Natural killer cell treated with Interleukin-12 subunit alpha and Interleukin-12 subunit beta and Interleukin-15 and Interleukin-18, amount 100 ng/mL, for 72 hours (primary cell): ENCODE measurements at places on chromosomes 4 and X. TPM values are rescaled to one million over a fixed set of nuclear protein-coding genes. Genes with fewer than 3 reads are reported as not detected.

- H3K4me3 ChIP-seq: no peak overlapping the region
- no peak overlapping the region for H3K27ac ChIP-seq
- no peak for DNase-seq
- H3K27me3 ChIP-seq: peaks cover 20% of the 10 kb centered on the region
- no peaks in the 10 kb centered on the region for H3K36me3 ChIP-seq
These were observed 100.7 kb downstream of the NSUN7 start for GRCh38 chr4:40850496-40850895.

DNA sequence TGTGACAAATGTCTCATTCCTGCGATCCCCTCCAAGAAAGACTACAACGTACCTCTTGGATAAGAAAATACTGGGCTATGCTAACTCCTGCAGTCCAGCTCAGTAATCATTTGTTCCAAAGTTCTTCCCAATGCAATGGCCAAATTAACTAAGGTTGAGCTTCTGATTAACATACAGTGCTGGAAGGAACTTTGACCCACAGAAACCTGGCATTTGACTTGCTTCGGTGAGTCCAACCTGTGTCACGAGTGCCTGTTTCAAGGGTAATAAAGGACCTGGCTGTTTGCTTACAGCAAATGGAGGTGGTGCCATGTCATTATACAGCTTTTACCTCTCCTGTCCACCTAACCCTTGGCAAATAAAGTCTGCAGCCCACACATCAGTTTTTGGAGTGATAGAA is 83.2 kb downstream of the RBM47 start:
- DNase-seq: no peak
- no peak overlapping the region for H3K27ac ChIP-seq
- H3K4me1 ChIP-seq: peaks cover 10% of the 10 kb centered on the region
- no peaks in the 10 kb centered on the region for H3K36me3 ChIP-seq

The NEXMIF gene
- total RNA-seq: not detected

DNA sequence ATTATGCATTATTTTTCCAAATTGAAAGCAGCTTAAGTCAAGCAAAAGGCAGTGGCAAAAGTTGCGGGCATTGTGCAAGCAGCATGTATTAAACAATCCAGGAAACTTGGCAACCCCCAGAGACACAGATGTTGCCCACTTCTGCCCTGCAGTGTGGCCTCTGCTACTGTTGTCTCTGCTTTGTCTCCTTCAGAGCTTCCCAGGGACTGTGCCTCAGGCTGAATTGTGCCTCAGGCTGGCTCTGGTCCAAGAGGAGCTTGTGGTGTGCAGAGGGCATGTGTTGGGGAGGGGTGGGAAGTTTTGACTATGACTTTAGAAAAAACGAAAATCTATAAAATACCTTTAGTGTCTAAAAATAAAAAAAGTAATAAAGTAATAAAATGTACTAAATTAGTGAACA is 201.4 kb downstream of the CCSER1 start:
- H3K4me3 ChIP-seq: no peak overlapping the region
- no peak for DNase-seq
- no peak overlapping the region for H3K27ac ChIP-seq
- no peaks in the 10 kb centered on the region for H3K4me1 ChIP-seq

GRCh38 chrX:74382613-74383012 is 38.7 kb upstream of the SLC16A2 start:
- H3K36me3 ChIP-seq: no peaks in the 10 kb centered on the region
- no peak overlapping the region for H3K27ac ChIP-seq
- DNase-seq: peak; percentile 64
- H3K27me3 ChIP-seq: peaks cover 5% of the 10 kb centered on the region

GRCh38 chr4:38030023-38030422 is 69.8 kb downstream of the PTTG2 start:
- H3K4me3 ChIP-seq: no peak overlapping the region
- no peaks in the 10 kb centered on the region for H3K4me1 ChIP-seq
- DNase-seq: no peak
- no peak overlapping the region for H3K27ac ChIP-seq
- H3K27me3 ChIP-seq: no peaks in the 10 kb centered on the region

The RRH gene
- total RNA-seq: not detected

The ZFP42 gene
- not detected for total RNA-seq

- peaks cover 9% of the 10 kb centered on the region for H3K27me3 ChIP-seq
- H3K36me3 ChIP-seq: no peaks in the 10 kb centered on the region
- H3K27ac ChIP-seq: no peak overlapping the region
- no peak overlapping the region for H3K4me3 ChIP-seq
- DNase-seq: no peak
- no peaks in the 10 kb centered on the region for H3K4me1 ChIP-seq
These were observed 108.1 kb downstream of the TSPAN7 start for GRCh38 chrX:38669428-38669827.

The ARAP2 gene
- total RNA-seq: 124 TPM
